Stimulated activated CD4-positive, alpha-beta T cell treated with anti-CD3 and anti-CD28 coated beads, TNF-alpha, amount 100 ng/mL, for 48 hours (primary cell): ENCODE measurements at places on chromosomes 7 and 10.
A peak's percentile ranks its signal among the peaks of the same experiment; 100 is the strongest.

GRCh38 chr10:8063128-8063908 is 8.8 kb downstream of the GATA3 start:
- DNase-seq: no peak

- no peak for DNase-seq
Observed at GRCh38 chr7:106010331-106010730, 47.3 kb downstream of the CDHR3 start.

DNA sequence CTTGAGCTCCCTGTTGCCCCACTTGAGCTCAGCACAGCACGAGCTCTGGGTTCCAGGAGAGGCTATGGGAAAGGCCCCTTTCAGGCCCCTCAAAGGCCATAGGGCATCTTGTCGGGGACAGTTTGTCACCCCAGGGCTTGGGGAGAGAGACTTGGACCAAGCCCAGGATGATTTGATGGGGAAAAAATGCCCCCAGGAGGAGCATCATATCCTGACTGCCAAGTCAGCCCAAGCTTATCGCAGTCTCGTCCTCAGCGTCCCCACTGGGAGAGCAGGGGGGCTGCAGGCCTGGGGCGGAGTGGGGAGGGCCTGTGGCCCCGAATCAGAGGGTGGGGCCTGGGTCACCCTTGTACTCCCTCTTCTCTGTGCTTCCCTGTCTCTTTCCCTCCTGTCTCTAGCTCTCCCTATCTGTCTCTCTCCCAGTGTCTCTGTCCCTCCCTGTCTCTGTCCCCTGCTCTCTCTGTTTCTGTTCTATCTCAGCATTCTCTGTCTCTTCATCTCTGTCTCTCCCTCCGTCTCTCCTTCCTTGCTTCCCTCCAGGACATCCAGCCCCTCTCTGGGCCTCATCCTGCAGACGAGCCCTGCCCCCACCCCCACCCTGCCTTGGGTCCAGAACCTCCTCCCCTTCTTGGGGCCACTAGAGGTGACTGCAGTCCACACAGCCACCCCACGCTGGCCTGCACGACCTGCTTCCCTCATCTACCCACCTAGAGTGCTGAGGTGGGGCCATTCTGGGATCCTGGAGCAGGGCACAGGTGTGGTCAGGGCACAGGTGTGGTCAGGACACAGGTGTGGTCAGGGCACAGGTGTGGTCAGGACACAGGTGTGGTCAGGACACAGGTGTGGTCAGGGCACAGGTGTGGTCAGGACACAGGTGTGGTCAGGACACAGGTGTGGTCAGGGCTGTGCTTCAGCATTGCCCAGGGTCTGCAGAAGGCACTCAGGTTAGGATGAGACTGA is 17.3 kb upstream of the GRIFIN start:
- DNase-seq: no peak

DNA sequence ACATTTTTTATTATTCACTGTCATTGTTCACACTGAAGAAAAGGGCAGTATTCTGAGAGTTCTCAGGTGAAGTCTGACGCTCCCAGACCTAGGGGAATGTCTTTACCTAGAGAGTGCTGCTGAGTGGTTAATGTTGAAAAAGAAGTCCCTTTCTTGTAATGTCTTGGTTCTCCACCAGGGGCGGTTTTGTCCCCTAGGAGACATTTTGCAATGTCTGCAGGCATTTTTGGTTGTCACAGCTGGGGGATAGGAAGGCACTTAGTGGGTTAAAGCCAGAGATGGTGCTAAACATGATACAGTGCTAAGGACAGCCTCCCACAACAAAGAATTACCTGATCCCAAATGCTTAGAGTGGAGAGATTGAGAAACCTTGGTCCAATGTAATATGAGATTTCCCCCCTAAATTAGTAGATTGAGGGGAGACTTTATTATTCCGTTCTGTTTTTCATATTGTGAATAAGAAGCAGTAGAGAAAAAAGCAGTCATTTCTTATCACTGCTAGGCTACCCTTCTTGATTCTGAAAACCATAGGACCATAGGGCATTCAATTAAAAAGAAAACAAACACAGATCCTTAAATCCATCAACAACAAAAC is 13.1 kb downstream of the UMAD1 start:
- no peak for DNase-seq

DNA sequence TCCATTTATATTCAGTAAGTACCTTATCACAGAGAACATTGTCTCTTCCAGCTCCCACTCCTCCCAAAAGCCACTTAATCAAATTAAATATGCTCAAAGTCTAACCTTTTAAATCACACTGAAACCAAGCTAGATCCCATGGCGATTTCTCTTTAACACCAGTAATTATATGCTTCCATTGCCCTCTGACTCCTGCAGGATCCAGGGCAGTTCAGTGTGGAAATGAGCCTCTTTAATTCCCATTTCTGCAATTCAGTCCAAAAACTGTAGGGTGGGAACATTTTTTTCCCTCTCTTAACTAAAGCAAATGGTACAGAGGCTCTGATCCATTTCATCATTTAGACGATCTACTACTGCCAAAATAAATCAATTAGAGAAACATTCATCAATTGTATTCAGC is 872.3 kb upstream of the PHF14 start:
- no peak for DNase-seq

DNA sequence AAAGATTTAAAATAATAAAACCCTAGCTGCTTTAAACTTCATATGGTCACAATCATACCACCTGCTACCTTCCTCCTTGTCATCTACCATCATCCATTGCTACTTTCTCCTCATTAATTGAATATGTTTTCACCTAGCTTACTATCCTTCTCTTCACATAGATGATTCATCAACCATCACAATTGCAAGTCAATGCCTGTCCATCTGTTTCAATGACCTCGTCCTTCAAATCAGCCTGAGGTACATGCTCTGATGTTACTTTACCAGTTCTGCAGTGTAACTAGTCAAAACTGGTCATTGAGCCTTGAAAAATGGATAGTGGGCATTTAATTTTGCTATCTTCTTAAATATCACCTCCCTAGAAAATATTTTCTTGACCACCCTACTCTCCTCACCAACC is 164.7 kb downstream of the SEMA3E start:
- DNase-seq: no peak

DNA sequence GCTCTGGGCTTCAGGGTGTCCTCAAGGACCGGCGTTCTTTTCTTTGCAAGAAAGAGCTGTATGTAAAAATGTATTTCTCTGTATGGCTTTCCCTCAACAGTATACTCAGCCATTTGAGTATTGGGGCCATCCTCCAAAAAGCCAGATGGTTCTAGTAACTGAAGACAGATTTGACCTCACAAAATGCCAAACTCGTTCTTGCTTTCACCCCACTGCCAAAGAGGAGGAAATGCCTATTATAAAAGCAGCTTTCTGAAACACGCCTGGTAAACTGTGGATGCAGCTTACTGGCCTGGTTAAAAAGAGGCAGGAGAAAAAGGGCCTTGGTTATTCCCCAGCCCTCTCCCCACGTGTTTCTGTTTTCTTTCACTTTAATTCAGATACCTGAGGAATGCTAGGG is 7.7 kb upstream of the HTR5A start:
- DNase-seq: no peak

GRCh38 chr10:34710391-34710751 is 104.7 kb downstream of the PARD3 start:
- DNase-seq: no peak

- no peak for DNase-seq
Observed at GRCh38 chr7:127150543-127150942, 102.2 kb downstream of the GRM8 start.

DNA sequence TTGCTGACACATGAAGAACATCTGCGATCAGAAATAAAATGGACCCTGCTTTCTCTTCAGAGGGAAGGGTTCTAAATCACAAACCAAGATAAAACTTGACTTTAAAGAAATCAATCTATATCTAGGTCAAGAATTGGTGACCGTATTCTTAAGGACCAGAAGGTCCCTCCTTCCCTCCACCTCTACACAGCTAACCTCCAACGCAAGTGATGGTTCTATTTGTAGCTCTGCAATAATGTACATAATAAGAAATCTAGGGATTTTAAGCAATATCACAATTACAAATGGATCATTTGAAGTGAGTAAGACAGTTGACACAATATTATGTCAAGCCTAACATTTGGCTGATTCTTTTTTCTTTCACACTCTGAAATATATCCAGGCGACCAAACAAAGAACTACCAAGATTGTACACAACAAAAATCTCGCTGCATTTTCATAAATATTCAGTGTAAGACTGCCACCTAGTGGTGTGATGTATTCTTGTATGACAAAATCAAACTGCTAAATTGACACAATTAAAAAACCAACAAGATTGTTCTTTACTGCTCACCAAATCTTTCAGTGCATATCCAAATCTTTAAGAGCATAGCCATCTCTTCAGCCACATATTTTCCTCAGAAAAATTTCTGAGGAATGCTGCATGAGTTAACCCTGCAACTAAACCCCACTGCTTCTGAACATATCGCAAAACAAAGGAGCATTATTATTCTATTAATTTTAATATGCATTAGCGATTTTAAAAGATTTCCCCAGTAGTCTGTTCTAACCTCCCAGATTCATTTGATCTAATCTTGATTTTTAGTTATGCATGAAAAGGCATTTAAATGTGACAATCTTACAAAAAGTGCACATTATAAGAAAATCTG is 44.5 kb downstream of the ICA1 start:
- peak; percentile 37 for DNase-seq

GRCh38 chr7:76129366-76129765 is 72.3 kb upstream of the SRRM3 start:
- no peak for DNase-seq

DNA sequence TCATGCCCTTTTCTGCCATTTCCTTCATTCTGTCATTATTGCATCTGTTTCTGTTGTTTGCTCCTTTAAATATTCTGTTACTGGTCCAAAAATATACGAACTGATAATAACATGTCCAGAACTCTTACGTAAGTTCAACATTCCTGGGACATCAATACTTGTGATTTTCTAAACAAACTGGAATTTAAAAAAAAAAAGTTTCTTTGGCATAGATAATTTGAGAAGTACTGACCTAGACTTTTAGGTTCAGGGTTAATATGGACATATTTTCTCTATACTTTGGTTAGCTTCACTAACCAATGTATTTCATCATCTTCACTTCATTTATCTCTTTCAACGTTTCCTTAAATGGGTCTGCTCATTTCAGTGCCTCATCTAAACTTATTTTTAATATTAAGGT is 147.3 kb downstream of the JMJD1C start:
- DNase-seq: no peak
